NCI-H2029 (cell line): ENCODE measurements at places on chromosomes 7 and 10.

- DNase-seq: no peak
Observed at GRCh38 chr10:77666821-77667220, 29.2 kb upstream of the KCNMA1 start.

GRCh38 chr7:49001610-49002033 is 77.3 kb downstream of the CDC14C start:
- DNase-seq: no peak

DNA sequence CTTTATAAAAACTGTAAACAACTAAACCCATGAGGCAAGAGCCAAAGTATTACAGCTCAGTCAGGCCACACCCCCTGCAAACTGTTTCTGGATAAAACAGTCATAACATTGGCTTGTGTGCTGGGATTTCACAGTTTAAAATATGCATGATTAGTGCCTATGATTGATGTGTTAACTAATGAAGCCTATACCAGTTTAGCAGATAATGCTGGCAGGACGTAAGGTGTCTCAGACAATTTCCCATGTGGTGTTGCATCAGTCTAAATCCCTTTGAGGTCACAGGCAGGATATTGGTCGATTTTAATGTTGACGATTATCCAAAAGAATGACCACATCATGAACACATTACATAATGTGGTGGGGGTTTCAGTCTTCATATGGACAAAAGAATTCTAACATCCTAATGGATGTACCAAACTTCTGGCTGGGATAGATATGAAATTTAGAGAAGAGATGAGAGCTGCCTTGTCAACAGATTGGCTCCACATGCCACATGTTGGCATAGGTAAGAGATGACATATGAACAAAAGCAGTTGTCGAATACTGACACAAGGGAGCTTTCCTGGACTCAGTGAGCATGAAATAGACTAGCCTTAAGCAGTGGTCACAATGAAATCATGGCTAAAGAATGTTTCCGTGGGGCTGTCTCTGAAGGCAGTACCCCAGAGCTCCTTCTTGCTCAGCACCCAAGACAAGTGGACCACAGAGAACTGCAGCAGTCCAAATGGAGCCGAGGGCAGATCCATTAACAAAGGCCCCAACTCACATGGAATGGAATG is 445.6 kb downstream of the GFRA1 start:
- DNase-seq: no peak

DNA sequence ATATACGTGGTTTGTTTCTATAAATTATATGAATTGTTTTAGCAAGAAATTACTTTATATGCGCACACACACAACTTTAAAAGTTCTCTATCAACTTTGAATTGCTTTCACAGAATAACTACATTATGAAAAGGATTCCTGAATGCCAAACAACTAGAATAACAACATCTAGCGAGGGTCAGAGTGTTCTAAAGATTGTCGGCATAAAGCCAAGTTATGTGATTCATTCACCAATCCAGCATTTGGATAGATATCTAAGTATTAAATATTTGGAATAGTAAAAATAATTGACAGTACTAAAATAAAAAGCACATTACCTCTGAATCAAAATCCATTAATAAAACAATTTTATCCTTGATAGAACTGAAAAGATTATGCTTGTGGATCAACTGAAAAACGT is 125.3 kb upstream of the AMPH start:
- DNase-seq: no peak

DNA sequence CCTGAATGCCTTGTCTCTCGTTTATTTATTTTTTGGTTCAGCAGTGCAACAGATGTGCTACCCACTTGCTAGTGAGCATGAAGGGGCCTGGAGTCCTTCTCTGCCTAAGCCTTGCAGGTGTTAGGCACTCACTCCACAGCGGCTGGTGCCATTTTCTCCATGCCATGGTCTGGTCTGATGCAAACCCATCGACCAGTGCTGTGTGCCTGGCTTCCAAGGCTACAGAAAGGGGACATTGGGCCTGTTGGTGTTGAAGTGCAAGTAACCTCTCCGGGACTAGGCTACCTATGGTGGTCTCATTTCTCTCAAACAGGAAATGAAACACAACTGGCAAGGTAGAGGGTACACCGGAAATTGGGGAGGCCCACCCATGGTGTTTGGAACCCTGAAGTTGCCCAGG is 198.1 kb downstream of the ADARB2 start:
- no peak for DNase-seq

- DNase-seq: no peak
Observed at GRCh38 chr7:155378959-155379871, 78.7 kb upstream of the EN2 start.

GRCh38 chr7:51430480-51431086 is 114.0 kb upstream of the COBL start:
- peak; percentile 61 for DNase-seq

DNA sequence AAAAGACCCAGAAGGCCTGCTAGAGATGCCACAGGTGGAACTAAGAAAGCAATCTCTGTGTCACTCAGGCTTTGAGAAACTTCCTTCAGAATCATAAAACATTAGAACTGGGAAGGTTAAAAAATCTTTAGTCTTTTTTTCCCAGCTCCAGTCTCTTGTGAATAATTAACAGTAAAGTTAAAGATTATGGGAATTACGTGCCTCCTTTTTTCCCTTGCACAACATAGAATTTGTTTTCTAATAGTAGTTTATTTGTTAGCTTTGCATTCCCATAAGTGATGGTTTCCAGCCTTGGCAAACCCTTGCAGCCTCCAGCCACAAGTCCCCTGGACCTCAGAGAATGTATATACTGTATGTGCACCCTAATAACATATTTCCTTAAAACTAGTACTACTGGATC is 128.3 kb downstream of the TPST1 start:
- no peak for DNase-seq
